ENCODE measurements at places on chromosomes 6 and 20.

DNA sequence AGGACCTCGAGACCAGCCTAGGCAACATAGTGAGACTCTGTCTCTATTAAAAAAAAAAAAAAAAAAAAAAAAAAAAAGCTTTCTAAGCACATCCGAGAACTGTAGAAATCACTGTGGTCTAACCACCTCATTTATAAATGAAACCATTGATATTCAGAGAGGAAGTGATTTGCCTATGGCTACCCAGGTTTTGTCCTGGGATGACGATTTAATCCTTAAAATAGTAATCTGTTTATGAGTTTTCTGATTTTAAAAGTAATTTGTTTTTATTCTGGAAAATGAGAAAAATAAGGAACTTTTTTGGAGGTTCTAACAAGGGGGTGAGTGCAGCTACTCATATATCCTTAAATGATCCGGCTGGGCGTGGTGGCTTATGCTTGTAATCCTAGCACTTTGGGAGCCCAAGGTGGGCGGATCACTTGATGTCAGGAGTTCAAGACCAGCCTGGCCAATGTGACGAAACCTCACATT lies 6.5 kb upstream of the BTN3A2 start:
- DNase-seq = no peak

DNA sequence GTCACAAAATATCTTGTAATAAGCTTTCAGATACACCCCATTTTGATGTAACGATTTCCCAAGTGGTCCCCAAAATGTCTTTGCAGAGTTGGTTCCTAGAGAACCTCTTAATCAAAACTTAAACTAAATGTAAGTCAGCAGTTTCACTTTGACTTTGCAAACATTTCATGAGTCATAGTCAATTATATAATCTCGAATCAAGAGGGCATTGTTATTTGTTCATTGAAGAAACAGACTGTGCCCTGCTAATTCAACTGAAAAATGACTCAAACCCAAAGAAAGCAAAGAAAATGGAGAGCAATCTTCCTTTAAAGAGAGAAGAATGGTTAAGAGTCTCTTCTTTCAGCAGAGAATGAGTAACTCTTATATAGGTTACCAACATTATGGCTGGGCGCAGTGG lies 58.3 kb downstream of the IPCEF1 start:
- DNase-seq = peak; percentile 65

- DNase-seq = no peak
These were observed 97.9 kb downstream of the RCAN2 start for GRCh38 chr6:46393161-46393939.

- DNase-seq = peak; percentile 60
These were observed 610 bp downstream of the ZNF217 start for GRCh38 chr20:53592992-53593465.

- DNase-seq = peak; percentile 92
These were observed 172.1 kb downstream of the MTFR2 start for GRCh38 chr6:136077834-136078576.

GRCh38 chr6:142395768-142396231 lies 94.0 kb downstream of the ADGRG6 start:
- DNase-seq = no peak

DNA sequence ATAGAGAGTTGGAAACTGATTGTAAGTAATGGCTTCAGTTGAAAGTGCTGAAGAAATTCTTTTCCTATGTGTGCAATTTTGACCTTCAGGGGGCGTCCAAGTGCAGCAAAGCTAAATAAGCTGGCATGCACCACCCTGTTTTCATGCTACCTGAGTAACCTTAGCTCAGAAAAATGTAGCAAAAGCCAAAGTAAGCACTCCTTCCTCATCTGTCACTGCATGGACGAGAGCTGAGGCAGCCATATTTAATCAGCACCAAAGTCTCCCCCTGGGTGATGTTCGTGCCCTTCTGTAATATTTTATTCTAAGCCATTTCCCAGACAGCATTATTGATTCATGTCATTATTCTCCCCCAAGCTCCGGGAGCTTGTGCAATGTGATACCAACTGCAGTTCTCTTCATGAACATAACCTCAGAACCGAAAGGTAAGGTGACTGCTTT lies 123.1 kb downstream of the RPS12 start:
- peak; percentile 75 for DNase-seq

DNA sequence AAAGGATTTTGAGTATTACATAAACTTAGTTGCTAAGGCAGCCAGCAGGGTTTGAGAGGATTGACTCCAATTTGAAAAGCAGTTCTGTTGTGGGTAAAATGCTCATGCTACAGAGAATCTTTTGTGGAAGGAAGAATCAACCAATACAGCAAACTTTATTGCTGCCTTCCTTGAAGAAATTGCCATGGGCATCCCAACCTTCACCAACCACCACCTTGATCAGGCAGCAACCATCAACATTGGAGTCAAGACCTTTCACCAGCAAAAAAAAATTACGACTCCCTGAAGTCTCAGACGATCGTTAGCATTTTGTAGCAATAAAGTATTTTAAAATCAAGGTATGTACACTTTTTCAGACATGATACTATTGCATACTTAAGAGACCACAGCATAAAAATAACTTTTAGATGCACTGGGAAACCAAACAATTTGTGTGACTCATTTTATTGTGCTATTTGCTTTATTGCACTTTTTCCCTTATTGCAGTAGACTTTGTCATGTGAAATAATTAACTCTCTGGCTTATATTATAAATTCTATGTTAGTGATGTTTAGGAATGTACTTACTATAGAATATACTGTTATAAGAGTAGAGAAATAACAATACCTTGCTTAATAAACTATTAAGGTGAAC lies 390.8 kb downstream of the CDKAL1 start:
- DNase-seq = no peak

DNA sequence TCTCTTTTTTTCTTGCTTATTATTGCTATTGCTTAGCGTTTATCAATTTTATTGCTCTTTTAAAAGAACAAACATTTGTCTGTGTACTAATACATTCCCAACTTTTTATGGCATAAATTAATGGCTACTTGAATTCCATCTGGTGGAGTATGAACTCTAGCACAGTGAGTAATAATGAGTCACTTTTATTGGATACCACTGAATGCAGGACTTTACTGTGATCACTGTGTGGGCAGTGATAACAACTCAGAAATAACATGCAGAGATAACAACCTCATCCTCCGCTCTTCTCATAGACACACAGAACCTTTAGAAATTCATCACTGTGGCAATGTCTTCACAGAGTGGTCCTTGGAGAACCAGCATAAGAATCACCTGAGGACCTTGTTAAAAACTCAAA lies 174.9 kb upstream of the PRND start:
- peak; percentile 65 for DNase-seq

GRCh38 chr6:21665392-21666200 lies 72.0 kb downstream of the SOX4 start:
- peak; percentile 48 for DNase-seq

- DNase-seq = no peak
These were observed 9.3 kb downstream of the ARHGAP18 start for GRCh38 chr6:129700666-129701065.

- DNase-seq = peak; percentile 38
These were observed 199.7 kb upstream of the SIM1 start for GRCh38 chr6:100664274-100665040.

GRCh38 chr6:5713519-5713918 lies 293.2 kb downstream of the NRN1 start:
- DNase-seq = no peak

DNA sequence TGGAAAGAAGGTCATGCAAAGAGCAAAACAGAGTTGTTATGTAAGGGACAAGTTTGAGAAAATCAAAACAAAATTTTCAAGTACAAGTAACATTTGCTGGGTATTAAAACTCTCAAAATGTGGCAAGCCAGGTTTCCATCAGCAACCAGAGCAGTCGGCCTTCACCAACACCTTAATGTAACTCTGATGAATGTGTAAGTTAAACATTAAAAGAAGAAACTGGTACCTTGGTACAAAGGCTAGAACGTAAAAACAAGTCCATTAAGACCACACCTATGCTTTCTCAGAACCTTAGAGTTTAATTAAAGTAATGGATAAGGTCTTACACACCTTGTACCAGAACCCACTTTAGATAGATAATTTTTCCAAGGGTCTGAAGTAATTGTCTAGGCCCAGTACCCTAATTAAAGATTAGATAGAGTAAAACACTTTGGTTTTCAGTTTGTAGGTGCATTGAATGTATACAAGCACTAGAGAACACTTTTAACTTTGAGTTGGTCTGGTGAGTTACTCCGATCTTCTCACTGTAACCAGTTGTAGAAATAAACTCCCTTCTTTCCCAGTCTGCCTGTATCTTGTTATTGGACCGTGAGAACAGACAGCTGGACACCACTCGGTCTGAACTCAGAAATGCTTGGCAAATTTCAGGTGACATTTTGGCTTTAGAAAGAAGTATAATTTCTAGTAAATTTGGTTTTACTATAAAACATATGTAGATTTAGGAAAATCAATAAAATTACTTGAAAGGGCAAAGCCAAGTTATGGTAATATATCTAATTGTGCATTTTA lies 319.4 kb downstream of the HTR1B start:
- DNase-seq = no peak

DNA sequence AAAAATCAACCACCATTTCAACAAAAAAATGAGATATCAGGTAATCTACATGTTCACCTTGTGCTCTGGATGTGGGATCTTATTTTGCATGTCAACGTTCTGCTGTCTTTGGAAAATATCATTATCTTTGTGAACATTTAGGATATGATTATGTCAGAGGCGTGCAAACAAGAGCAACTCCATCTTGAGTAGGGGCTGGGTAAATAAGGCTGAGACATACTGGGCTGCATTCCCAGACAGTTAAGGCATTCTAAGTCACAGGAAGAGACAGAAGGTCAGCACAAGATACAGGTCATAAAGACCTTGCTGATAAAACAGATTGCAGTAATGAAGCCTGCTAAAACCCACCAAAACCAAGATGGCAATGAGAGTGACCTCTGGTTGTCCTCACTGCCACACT lies 28.8 kb upstream of the ZBTB24 start:
- peak; percentile 11 for DNase-seq

- DNase-seq = no peak
These were observed 5.6 kb upstream of the PSORS1C2 start for GRCh38 chr6:31144296-31144969.

- no peak for DNase-seq
These were observed 52.4 kb downstream of the DNAH8 start for GRCh38 chr6:38767560-38767959.

GRCh38 chr6:163634211-163635171 lies 220.0 kb downstream of the QKI start:
- no peak for DNase-seq

DNA sequence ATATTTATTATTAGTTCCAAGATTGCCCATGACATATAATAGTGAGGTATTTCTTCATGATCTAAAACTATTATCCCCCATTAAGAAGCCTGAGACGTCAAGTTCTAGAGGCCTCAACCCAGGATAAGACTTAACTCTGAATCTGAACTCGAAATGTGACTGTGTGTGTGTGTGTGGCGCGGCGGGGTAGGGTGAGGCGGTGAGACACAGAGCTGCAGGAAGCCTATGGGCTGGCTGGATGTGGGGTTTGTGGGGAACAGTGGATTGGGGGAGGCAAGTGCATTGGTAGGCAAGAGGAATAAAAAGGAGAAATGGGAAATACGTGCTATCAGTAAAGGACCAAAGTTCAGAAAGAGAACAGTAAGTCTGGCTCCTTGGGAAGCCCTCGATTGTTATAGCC lies 66.5 kb upstream of the RNF146 start:
- no peak for DNase-seq

DNA sequence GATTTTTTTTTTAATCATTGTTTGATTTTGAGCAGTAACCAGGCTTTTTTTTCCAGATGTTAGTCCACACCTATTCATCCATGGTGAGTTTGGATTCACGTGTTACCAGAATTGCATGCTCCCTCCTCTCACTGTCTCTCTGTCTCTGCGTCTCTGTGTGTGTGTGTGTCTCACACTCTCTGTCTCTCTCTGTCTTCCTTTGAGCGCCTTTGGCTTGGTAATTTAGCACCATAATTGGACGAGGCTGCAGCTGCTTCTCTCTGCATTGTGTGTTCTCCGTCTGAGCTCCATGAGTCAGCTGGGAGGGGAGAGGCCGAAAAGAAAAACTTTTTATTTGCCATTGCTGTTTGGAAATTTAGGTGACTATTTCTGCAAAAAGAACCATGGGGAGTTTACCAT lies 3.4 kb downstream of the TFAP2B start:
- no peak for DNase-seq

GRCh38 chr6:142289687-142290086 lies 12.1 kb upstream of the ADGRG6 start:
- no peak for DNase-seq

DNA sequence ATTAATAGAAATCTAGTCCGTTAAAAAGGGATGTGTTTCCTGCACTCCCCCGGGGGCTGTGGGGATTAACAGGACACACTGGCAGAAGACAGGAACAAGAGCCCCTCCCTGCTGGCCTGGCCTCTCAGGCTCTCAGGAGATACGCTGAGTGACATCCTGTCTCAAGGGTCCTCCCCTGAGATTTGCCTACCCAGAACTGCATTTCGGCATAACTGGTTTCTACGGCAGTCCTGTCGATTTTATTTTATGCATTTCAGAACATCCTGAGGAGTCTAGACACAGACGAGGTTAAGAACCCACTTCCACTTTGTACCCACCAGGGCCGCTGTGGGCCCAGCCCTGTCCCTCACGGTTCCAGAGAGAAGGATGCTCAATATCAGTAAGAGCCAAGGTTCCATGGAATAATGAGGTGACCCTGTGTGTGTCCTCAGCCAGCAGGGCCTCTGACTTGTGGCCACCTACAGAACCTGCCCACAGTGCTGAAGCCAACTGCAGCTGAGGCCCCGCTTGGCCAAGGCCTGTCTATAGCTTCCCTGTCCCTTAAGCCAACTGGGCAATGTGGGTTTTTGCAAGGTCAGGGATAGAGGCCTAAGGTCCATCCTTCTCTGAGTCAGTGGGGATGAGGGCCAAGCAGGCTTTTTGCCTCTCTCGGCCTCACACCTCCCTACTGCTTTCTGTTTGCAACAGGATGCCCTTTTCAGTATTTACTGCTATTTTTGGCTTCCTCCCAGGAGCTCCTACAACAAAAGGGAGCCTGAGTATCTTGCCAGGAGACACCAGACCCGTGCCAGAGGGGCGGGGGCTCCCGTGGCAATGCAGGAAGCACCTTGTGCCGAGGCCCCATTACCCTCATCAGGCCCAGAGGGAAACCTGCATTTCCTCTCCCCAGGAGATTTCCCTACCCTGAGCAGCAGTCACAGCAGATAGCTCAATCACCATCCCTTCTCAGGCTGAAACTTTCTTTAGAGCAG lies 14.7 kb downstream of the UQCC2 start:
- DNase-seq = peak; percentile 91

GRCh38 chr6:7773322-7773721 lies 47.4 kb downstream of the BMP6 start:
- DNase-seq = no peak

- no peak for DNase-seq
These were observed 2.9 kb downstream of the FOXP4 start for GRCh38 chr6:41548841-41549642.

GRCh38 chr20:23541330-23541729 lies 27.0 kb downstream of the CST9L start:
- DNase-seq = no peak

GRCh38 chr6:72446430-72446829 lies 175.4 kb upstream of the KCNQ5 start:
- DNase-seq = peak; percentile 35

All from astrocyte of the hippocampus (primary cell).